ENCODE measurements at places on chromosomes 11 and 22. TPM values are rescaled to one million over a fixed set of nuclear protein-coding genes. Genes with fewer than 3 reads are reported as not detected.

- H3K27ac ChIP-seq = no peak overlapping the region
- H3K4me3 ChIP-seq = no peak overlapping the region
- no peaks in the 10 kb centered on the region for H3K36me3 ChIP-seq
- no peak for DNase-seq
- peaks cover 6% of the 10 kb centered on the region for H3K4me1 ChIP-seq
Measured at GRCh38 chr22:37752189-37753087, 55.3 kb upstream of the GCAT start.

- no peak overlapping the region for H3K4me3 ChIP-seq
- no peak for DNase-seq
- no peak overlapping the region for H3K27ac ChIP-seq
- peaks cover 1% of the 10 kb centered on the region for H3K36me3 ChIP-seq
- peaks cover 24% of the 10 kb centered on the region for H3K27me3 ChIP-seq
- H3K4me1 ChIP-seq = no peaks in the 10 kb centered on the region
Measured at GRCh38 chr11:71180694-71181470, 71.5 kb downstream of the SHANK2 start.

DNA sequence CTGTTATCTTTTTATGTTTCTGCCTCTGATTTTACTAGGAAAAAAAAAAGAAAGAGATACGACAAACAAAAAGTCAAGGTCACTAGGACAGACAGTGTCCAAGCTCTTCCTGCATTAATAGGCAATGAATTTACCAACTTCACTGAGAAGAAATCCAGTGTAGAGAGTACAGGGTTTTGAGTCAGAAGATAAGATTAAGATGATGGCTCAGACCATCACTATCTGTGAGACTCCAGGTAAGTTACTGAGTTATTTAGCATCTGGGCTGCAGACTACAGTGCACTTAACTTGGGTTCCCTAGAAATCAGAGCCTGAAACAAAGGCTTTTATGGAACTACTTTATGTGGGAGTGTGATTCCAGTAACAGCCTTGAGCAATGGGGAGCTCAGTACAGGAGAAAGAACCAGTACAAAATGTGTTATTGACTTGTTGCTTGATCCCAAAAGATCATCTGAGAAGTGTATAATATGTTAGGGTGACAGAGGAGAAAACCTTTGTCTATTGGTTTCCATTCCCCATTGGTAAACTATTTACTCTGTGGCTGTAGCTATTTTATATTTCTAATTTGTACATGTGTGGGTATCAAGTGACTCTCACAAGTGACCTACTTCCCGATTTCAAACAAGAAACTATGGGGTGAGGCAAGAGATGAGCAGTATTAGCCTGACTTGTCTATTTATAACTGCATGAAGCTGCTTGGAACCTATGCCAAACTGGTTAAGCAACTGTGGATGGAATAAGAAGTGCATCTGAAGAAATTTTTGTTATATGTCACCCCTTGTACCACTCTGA lies 395.8 kb downstream of the RAB38 start:
- no peaks in the 10 kb centered on the region for H3K27me3 ChIP-seq
- H3K36me3 ChIP-seq = peaks cover 2% of the 10 kb centered on the region
- H3K4me1 ChIP-seq = no peaks in the 10 kb centered on the region
- no peak for DNase-seq
- no peak overlapping the region for H3K27ac ChIP-seq
- no peak overlapping the region for H3K4me3 ChIP-seq

DNA sequence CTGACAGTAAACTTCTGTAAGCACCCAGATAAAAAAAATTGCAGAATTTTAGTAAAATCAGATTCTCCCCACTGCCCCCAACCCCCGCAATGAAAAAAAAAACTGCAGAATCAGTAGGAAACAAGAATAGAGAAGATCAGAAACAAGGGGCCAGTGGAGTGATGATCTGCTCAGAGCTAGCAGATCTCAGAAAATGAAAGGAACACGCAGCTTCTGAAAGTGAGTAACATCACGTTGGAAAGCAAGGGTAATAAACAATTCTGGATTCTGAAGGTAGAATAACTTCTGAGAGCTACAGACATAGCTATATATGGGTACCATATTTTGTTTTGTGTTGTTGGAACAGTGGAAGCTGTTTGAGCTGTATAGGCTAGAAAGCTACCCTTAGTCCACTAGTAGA lies 23.2 kb downstream of the ACAT1 start:
- H3K36me3 ChIP-seq = peaks cover 14% of the 10 kb centered on the region
- DNase-seq = no peak
- no peaks in the 10 kb centered on the region for H3K27me3 ChIP-seq
- peaks cover 9% of the 10 kb centered on the region for H3K4me1 ChIP-seq
- H3K27ac ChIP-seq = peak overlapping the region; percentile 97

- peaks cover 8% of the 10 kb centered on the region for H3K4me1 ChIP-seq
- H3K36me3 ChIP-seq = peaks cover 19% of the 10 kb centered on the region
- no peak overlapping the region for H3K27ac ChIP-seq
- DNase-seq = no peak
- no peaks in the 10 kb centered on the region for H3K27me3 ChIP-seq
Measured at GRCh38 chr11:43447151-43447550, 88.4 kb downstream of the TTC17 start.

Gene SLC16A8
- not detected for total RNA-seq

Gene OTOG
- not detected for total RNA-seq

Measured in activated T-cell treated with anti-CD3 and anti-CD28 coated beads, Interleukin-2, amount 50 U/mL, for 72 hours (primary cell).